ENCODE measurements at places on chromosomes 11 and 22. TPM values are rescaled to one million over a fixed set of nuclear protein-coding genes. Genes with fewer than 3 reads are reported as not detected.

The MRGPRX4 gene
- not detected for total RNA-seq

The FAM111B gene
- 9.9 TPM for total RNA-seq

The DNAJB7 gene
- total RNA-seq: not detected

The NDUFS8 gene
- 159 TPM for total RNA-seq

The BIRC2 gene
- 31.9 TPM for total RNA-seq

The OR51B2 gene
- not detected for total RNA-seq

The GTSE1 gene
- total RNA-seq: 3.7 TPM

GRCh38 chr22:26401726-26402125 is 27.3 kb upstream of the ASPHD2 start:
- DNase-seq: no peak

GRCh38 chr11:126727381-126727780 is 273.2 kb downstream of the KIRREL3 start:
- no peak for DNase-seq

DNA sequence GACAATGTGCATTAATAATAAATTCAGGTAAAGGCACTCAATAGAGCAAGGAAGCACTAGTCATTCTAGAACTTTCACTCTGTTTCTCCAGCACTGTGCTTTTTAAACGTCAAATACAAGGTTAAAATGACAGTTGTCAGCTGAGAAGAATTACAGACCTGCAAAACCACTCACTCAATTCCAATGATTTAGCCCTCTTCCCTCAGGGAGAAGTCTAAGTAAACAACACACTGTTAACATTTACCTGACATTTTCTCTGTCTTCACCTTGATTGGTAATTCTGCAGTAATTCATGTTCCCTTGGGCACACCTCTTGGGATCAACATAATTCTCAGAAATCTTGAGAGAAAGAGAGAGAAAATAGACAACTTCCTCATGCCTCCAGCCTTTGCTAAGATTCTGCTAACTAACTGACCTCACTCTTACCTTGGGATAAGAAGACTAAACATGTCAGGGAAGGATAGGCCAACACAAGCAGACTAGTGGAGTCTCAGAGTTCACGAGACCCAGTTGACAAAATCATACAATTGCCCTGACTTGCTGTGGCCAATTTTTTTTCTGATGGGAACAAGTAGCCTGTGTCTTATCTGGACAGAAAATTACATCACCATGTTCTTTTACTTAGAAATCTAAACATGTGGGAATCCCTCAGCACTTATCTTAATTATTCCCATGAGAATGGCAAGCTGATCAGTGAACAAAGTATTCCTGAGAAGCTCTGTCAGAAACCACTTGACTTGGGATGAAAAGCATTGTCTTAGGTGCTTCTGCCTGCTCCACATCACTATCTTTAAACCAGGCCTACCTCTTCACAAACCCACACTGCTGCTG is 516.8 kb upstream of the FAT3 start:
- no peak for DNase-seq

- no peak for DNase-seq
Measured at GRCh38 chr11:65911682-65912568, 6.9 kb downstream of the C11orf68 start.

DNA sequence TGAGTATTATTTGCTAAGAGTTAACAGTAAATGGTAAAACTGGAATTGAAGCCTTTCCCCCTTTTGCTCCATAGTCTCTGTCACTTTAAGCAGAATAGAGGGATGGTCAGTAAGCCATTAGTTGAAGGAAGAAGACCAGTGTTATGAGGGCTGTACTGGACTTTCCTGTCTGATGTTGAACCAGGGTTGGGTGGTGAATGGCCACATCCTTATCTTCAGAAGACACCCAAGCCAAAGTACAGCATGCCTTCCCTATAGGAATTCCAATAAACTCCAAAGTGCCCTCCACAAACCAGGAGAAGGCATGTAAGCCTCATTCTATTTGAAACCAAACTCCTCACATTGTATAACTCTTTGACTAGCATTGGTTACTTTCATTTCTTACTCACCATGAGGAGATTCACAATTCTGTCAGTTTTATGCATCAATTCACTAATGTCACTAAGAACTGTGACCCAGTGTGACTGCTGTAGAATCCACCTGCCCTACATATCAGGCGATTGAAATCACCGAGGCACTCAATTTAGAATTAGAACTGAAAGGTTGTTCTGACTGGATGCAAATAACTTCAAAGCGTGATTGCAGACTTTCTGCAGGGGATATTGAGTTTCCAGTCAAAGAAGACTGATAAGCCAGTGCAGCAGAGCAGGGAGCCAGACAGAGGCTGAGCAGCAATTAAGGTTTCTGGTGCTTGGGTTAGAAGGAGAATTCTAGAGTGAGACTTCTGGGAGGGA is 107.1 kb upstream of the DDI1 start:
- no peak for DNase-seq

DNA sequence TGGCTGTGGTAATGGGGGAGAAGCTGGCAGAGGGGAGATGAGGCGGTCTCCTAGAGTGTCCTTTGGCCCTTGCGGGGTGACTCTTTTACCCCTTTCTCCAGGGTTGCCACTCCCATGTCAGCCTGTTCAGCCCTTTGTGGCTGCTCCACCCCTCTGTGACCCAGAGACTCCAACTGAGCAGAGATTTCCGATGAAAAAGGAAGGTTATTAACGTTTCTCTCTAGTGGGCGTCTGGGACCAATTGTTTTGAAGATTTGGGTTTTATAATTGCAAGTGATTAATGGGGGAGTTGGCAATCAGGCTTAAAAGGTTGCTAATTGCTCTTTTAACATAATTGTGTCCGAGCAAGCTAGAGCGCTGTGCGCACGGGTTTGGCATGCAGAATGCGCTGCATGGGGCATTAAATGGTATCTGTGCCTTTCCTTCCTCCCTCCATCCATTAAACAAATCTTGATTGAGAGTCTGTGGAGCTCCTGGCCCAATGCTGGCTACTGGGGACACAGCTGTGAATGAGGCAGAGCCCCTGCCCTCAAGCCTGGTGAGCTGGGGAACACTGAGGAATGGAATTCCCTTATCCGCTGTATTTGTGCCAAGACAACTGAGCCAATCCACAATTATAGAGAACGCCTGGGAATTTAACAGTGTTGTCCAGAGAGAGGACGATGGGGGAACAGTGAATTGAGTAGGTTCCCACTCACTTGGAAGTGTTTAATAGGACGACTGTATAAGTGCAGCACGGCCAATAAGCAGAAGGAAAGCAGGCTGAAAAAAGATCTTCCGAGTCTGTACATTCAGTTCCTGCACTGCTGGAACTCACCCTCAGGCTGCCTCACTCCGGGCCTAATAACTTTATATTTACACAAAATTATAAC is 295.9 kb downstream of the MIAT start:
- DNase-seq: no peak

- no peak for DNase-seq
Measured at GRCh38 chr11:109123816-109124787, 297.9 kb upstream of the C11orf87 start.

GRCh38 chr11:128628325-128628673 is 40.9 kb upstream of the ETS1 start:
- no peak for DNase-seq

DNA sequence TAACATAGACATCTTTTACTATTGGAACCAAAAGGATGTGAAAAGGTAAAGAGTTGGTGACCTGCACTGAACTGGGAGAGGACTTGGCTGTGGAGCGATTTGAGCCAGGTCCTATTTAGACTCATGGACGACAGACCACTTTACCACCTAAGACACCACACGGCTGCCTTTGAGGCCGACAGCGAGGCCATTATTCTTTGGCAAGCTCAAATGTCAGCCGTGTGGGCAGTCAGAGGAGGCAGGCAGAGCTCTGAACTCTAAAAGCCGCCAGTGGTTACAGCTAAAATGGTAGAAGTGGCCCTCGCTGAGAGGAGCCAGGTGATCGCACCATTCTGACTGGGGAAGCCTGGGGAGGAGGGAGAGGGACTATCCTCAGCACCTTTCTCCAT is 50.5 kb downstream of the SCUBE1 start:
- no peak for DNase-seq

- no peak for DNase-seq
Measured at GRCh38 chr11:34850334-34850733, 65.8 kb downstream of the APIP start.

- DNase-seq: no peak
Measured at GRCh38 chr22:23152238-23153114, 7.2 kb downstream of the RAB36 start.

- no peak for DNase-seq
Measured at GRCh38 chr11:117950993-117951961, 22.1 kb upstream of the TMPRSS13 start.

GRCh38 chr22:27686534-27686933 is 115.0 kb downstream of the MN1 start:
- no peak for DNase-seq

DNA sequence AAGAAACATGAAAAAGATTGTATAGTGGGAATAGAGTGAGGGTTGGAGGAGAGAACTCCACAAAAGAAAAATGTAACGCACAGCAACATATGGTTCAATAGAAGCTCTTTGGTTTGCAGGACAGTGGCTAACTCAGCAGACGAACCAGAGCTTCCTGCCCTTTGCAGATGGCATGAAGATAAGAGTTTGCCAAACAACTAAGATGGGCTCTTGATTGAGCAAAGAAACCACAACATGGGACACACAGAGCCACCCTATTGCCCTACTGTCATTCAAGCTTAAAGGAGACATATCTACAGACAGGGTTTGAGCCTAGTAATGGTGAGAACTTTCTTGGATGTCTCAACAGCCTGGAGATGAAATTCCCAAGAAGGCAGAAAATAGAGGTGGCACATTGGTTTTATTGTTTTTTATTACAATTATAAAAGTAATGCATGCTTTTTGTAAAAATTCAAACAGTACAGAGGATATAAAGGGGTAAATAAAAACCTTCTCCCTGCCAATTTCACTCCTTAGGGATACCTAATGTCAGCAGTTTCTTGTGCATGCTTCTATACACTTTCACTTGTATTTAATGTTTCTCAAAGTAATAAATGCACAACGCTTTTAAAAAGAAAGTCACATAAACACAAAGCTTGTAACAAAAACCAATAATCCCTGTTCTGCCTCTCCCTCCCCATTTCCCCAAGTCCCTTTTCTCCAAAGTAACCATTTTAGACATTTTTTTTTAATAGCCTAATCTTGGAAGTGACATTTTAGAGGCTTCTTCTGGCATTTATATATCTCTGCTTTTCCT is 63.7 kb downstream of the COPB1 start:
- no peak for DNase-seq

DNA sequence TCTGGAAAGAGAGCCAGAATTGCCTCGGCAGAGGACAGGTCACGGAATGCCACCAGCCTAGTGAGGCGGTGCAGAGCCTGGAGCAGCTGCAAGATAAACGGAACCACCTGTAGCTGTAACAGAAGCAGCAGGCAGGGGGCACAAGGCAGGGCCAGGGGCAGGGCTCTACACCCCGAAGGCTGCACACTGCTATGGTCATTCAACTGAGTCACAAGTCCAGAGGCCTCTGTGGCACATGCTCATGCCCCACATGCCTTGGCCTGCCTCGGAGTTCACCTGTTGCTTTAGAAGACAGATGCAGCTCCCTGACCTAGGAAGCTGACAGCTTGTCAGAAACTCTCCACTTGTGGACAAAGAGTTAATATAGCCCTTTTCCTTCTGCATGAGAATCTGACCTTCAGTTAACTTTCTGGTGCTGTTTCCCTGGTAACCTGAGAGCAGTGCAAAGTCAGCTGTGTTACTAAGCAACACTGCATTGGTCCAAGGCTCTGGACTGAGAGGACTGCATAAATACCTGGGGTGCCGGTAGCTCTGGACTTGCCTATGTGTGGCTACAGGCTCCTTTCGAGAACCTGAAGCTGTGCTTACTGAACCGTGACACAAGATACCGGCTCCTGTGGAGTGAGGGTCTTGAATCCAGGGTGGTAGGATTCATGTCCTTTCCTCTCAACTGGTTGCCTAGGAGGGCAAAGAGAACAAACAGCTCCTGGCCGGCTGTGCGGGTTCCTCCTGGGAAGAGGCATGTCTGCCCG is 10.5 kb downstream of the COMMD9 start:
- DNase-seq: no peak

DNA sequence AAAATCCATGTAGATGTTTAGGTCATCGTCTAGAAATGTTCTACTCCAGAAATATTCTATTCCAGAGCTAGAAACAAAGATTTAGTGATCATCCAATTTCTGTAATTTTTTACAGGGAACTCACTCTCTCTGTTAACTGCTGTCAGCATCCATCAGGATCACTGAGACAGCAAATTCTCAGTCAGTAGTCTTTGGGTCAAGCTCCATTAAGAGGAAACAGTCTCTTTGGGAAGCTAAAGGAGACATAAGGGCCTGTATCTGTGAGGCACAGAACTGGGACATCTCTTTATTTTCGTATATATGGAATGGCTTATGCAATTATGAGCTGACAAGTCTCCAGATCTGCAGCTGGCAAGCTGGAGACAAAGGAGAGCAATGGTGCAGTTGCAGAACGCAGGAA is 48.3 kb downstream of the PIK3C2A start:
- no peak for DNase-seq

GRCh38 chr11:118216621-118217481 is 8.0 kb downstream of the JAML start:
- DNase-seq: peak; percentile 54

DNA sequence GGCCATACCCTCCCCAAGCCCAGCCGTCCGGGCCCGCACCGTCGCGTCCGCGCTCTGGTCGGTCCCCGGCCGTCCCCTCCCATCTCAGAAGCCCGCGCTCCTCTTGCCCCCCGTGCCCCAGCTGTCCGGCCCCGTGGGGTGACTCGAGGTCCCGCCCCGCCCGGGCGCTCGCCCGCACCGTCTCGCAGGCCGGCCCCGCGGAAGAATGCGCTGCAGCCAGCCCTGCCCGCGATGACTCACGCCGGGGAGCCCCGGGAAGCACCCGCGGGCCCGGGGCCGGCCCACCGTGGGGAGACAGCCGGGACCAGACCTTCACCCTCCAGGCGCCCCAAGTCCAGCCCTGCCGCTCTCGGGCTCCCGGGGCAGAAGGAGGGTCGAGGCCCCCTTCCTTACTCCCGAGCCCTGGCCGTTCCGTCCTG is 320 bp upstream of the PHLDA2 start:
- DNase-seq: peak; percentile 38

GRCh38 chr22:48618326-48618725 is 1209.3 kb downstream of the BRD1 start:
- no peak for DNase-seq

DNA sequence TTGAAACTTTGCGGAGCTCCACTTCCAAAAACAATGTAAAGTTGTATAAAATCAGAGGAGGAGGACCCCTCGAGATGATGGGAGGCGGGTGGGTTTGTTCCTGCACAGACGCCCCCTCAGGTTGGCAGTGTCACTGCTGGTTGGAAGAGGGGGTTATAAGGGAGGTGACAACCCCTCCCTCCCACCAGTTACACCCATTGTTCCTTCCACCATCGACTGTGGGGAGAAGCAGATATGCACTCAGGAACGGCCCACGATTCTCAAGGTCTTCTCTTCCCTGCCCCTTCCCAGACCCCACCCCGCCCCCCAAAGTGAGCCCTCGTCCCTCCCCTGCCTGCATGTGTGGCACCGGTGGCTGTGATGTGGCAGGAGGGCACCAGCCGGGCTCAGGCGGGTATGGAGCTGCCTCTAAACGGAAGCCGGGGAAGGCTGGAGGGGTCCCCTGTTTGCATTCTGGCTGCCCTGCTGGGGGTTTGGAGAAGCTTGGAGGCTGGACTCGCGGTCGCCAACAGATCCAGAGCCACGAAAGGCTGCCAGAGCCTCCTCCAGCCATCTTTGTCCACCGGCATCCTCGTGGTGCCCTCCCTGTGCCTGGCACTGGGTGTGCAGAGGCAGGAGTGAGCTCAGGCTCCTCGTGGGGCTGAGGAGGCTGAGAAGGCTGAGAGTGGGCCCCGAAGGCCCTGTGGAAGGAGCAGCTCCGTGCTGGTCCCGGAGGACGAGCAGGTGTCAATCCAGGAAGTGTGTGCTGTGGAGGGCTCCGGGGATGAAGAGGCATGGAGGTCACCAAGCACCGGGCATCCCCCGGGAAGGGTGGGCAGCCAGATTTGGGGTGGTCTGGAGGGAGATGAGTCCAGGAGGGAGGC is 778 bp downstream of the KDELR3 start:
- DNase-seq: no peak
